ENCODE measurements at places on chromosomes 6 and 20. TPM values are rescaled to one million over a fixed set of nuclear protein-coding genes. Genes with fewer than 3 reads are reported as not detected.

DNA sequence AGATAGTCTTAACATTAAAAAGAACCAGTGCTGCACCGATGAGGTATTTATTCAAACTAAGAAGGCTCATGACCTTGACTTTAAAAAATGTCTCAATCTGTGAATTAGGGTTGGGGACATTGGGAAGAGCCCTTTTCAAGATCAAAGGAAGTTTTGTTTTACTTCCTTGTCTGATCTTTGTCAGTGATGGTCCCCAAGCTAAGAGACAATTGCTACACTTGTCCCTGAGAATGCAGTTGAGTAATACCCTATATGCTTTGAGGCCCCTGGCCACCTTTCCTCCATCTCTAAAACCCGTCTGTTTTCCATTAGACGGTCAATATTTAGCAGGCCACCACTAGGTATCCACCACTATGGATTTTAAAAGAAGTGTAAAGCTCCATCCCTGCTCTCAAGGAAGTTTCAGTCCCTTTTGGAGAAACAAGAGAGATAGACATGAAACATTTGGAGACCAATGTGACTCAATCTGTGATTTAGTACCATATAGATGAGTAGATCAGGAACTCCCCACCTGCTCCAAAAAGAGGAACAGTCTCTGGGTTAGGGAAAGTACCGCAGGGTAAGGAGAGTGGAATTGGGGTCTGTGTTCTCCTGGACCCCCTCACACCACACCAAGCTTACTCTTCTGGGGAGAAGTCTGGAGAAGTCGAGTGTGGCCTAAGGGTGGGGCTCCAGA, 99.1 kb upstream of the ISM1 start:
- DNase-seq: no peak

- DNase-seq: peak; percentile 9
Observed at GRCh38 chr6:107847844-107848802, 24.0 kb upstream of the SCML4 start.

- no peak for DNase-seq
Observed at GRCh38 chr6:87100216-87100615, 5.3 kb upstream of the CGA start.

DNA sequence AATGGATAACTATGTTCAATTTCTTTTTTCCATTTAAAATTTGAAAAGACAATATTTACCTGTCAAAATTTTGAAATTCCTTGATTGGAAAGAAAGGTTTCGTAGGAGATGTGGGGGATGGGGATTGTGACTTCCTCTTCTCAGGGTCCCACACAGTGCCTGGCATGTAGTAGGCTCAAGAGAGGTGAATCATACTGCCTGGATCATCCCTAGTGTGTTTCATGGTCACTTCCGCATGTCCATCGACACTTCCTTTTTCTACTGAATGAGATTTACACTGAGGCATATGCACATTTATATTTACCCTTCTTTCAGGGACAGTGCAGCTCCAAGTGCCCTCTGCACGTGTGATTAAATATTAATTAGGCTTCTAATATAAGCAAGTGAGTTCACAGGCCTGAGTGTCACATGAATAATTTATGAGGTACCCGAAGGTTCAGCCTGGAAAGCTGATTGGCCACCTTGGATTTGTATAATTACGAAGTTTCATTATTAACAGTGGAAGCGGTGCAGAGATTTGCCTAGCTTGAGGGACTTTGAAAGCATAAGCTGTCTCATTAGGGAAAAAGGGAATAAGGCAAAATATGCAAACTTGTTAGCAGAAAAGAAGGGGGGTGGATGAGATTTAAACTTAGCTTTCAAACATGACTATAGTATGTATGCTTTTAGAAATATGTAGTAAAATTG, 177.5 kb upstream of the MMS22L start:
- DNase-seq: no peak

DNA sequence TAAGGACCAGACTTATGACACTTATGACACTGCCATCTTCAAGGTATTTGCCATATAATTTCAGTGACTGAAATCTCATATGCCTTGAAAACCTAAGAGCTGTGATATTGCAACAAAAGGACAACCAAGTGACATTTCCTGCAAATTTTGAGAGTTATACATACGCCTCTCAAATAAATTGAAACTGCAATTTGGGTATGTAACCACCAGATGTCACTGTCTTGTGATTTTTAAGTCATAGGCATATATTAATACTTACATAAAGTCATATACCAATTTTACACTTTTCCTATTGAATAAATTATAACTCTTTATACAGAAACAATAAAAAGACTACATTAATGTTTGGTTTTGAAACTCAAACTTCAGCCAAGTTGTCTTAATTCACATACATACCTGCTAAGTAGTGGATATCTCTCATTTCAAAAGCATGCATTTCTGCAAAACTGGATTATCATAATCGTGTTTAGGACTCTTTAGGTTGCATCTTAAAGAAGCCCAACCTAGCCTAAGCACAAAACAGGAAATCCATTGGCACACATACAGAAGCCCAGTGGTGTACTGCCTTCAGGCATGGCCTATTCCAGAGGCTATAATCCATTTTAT, 180.2 kb downstream of the PACRG start:
- DNase-seq: peak; percentile 15

GRCh38 chr6:114785235-114786127, 442.7 kb upstream of the HS3ST5 start:
- peak; percentile 35 for DNase-seq

DNA sequence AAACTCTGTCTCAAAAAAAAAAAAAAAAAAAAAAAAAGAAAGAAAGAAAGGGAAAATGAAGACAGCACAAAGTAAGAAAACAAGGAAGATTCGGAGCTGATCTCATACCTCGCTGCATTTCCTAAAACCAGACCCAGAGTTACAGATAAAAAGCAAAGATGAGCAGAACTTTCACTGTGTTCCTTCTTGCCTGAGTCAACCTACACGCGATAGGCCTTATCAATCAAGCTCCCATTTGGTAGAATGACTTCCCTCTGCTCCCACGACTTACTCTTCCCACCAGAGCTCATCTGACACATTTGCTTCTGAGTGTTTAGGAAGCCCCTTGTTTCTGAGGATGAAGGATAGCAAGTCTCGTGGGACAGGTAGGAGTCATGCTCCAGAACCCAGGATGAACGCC, 302.9 kb downstream of the TFAP2A start:
- DNase-seq: no peak

DNA sequence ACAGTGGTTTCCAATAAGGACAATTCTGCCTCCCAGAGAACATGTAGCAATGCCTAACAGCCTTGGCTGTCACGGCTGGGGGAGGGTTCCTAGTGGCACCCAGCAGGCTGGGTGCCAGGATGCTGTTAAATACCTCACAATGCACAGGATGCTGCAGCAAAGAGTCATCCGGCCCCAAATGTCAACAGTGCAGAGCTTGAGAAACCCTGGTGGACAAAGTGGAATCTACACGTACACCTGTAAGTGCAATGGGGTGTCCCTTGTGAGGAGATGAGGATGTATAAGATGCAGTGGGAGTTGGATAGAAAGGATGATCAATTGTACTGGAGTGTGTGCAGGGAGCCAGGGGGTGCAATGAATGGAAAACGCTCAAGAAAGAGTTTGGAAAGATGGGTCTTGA, 142.4 kb downstream of the FNDC1 start:
- no peak for DNase-seq

GRCh38 chr20:37257988-37258387, 3.6 kb downstream of the GHRH start:
- no peak for DNase-seq

DNA sequence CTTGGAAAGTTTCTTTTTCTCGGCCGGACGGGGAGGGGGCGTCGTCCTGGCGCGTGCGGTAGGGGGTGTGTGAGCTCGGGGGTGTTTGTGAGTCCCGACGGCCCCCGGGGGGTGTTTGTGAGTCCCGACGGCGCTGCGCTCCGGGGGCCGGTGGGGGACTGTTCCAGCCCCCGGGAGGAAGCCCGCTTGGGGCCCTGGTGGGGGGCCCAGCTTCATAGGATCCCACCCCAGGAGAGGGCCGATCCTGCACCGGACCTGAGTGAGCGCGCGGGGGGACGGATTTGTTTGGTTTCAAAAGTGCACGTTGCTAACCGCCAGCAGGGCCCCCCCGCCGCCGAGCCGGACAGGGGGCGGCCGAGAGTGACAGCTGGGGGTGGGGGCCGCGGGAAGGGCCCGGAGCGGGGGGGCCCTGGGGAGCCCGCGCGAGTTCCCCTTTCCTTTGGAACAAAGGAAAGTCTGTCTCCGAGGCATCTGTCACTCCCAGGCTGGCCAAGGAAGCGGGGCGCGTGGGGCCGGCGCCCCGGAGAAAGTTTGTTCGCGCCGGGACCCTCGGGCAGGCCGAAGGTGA, 485 bp downstream of the TGIF2 start:
- no peak for DNase-seq

DNA sequence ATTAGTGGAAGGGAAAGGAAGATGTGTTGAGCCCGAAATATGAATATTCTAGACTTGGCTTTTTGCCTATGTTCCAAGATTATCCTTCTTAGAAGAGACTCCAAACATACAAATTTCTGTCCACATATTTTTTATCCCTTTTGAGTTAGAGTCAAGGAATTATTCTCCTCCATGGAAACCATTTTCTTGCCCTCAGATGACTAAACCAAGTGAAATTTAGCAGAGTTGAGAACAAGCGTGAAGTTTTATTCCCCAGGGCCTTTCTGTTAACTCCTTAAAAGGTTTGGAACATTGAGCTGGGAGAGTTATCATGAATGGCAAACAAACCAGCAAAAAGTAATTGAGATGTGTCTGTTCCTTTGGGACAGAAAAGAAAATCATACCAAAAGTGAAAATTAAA, 286.1 kb upstream of the PLCB4 start:
- DNase-seq: no peak

- DNase-seq: peak; percentile 2
Observed at GRCh38 chr6:83309344-83309743, 116.2 kb downstream of the RWDD2A start.

GRCh38 chr6:18261877-18262276, 2.5 kb downstream of the DEK start:
- DNase-seq: no peak

DNA sequence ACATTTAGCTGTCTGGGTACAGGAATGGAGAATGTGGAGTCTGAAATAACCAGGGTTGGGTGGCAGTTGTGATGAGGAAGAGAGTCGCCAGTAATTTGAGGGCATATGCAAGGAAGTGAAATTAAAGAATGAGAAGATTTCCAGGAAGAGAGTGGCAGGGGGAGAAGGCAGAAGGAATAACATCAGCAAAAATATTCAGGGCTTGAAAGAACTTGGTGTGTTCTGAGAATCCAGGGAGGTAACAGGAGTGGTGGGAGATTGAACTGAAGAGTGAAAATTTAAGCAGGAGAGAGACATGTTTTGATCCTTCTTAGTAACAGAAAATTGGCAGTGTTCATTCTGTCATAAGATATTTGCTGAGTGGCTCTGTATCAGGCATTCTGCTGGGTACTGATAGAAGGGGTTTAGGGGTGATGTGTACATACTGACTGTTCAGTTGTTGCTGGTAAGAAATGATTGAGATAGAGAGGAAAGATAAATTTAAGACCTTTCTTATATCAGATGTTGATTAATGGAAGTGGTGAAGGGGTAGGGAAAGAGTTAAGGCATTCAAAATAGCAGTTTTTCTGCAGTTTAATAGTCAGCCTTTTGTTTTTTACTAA, 54.7 kb downstream of the PHF20 start:
- DNase-seq: no peak

DNA sequence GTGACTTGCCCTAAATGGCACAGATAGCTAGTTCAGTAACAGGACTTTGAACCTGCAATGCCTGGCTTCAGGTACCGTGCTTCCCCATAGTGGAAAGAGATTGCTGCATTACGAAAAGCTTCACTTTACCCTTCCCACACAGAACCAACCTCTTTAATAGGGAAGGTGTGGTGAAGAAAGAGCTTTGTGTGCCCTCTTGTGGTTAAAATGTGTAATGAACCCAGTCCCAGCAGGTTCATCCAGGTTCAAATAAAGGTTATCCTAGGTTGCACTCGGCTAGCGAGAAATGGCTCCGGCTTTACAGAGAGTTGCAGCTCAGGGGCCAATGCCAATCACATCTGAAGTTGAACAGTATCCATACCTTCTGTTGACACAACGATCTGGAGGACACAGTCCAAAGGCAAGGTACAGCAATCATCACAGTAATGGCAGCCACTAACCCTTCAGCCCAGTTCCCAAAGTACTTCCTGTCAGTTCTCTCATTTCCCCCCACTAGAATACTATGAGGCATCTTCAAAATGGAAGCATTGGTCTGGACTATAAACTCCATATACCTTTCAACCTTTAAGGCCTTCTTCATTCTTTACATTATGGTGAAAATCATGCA, 3.0 kb downstream of the DEFB115 start:
- DNase-seq: no peak

DNA sequence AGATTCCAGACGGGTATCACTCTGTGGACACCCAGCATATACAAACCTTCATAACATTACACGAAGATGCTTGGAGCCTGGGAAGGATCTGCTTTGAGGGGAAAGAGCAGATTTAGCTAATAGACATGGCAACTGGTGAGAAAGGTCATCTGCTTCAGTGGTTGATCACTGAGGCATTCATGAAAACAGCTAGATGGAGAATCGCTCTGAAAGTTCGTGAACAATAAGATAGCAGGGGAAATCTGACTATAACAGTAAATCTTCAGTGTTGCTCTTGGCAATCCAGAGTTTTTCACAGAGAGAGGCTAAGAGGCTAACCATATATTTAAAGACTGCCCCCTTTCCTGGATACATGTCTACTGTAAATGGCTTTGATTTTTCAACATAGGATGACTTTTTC, 245.3 kb downstream of the FARS2 start:
- DNase-seq: no peak

DNA sequence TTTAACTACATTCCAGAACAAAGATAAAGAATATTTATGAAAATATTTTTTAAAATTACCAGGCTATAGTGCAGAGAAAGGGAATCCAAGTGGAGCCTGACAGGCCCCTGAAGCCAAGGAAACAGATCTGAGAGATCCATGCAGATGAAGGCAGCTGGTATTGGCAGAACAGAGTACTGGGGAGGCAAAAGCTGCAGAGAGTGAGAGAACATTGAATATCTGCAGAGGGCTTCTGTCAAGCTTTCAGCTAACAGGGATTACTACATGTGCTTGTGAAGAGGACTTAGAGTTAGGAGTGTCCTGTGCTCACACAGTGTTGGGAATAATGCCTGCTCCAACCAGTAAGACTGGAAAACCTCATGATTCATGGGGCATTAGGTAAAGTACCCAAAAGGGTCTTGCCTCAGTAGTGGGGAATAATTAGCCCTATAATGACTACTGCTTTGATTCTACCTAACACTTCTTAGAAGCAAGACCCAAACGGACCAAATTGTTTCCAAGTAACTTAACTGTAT, 657.2 kb downstream of the DHX35 start:
- DNase-seq: no peak

- no peak for DNase-seq
Observed at GRCh38 chr20:64110411-64111068, 3.2 kb upstream of the NPBWR2 start.

DNA sequence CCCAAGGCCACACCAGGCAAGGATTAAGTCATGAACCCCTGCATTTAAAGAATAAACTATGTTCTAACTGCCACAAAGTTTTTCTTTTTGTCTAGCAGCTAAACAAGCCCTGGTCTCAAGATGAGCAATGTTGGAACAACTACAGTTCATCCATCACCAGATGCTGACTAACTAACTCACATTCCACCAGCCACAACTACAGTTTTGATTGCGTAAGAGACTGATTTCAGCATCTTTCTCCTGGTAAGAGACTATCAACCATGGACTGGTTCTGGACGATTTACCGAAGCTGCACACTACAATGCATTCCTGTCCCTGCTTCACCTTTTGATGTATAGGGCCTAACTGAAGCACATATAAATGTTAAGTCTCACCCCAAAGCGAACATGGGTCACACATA, 43.0 kb downstream of the F13A1 start:
- DNase-seq: no peak

PLA2G7 gene
- 2.3 TPM for polyA plus RNA-seq

SLC44A4 gene
- 0.06 TPM for polyA plus RNA-seq

VGLL2 gene
- not detected for polyA plus RNA-seq

TBC1D7 gene
- 30.4 TPM for polyA plus RNA-seq

THBS2 gene
- 430 TPM for polyA plus RNA-seq

ZFP64 gene
- polyA plus RNA-seq: 36.1 TPM

TCF19 gene
- polyA plus RNA-seq: 9.4 TPM

All from keratinocyte (primary cell).